ENCODE measurements at places on chromosomes 2 and 18.

- DNase-seq = no peak
Measured at GRCh38 chr2:122423934-122424333, 668.5 kb downstream of the TSN start.

- no peak for DNase-seq
Measured at GRCh38 chr2:58757971-58758370, 516.8 kb upstream of the FANCL start.

GRCh38 chr18:67456711-67457110 is 59.8 kb downstream of the DSEL start:
- DNase-seq = no peak

DNA sequence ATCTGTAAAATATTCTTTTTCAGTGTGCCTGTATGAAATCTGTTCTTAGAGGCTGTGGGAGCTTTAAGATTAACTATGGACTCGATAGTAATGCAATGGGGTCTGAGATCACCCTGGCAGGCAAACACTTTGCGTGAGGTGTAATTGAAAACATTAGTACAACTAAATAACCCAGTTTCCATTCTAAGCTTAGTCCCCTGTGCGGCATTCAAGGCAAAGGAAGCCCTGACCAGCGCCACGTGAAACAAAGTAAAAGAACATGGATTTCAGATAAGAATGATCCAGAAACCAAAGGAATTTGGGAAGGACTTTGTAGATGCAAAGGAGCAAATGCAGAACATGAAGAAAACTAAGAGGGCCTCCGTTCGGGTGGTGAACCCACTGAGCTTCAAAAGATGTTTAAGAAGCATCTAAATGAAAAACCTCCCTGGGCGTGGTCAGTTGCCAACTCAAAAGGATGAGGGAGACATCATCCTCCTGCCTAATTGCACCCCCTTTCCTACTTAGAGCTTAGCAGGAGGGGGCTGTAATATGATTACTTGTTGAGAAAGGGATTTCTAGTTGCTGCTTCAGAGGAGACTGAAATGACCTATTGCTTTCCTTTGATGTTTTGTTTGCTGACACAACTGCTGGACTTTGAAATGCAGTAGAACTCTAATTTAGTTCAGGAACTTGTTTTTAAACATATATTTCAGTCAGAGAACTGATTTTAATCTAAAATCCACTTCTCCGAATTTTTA is 7.9 kb upstream of the CETN1 start:
- no peak for DNase-seq

DNA sequence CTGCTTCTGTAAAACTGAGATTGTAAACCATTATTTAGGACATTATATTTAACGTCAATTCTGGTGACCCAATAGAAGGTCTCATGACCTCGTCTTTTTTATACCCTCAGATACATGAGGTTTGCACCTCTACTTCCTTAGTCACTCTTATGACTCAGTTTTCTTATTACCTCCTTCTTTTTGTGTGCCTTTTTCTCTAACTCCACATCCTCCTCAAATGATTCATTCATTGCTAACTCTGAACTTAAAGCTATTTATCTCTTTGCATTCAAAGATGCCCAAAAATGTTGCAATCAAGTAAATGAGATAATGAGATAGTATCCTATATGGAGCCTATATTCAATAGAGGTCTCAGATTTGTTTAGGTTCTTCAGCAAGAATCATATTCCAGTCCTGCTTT is 121.0 kb upstream of the KYNU start:
- DNase-seq = no peak

DNA sequence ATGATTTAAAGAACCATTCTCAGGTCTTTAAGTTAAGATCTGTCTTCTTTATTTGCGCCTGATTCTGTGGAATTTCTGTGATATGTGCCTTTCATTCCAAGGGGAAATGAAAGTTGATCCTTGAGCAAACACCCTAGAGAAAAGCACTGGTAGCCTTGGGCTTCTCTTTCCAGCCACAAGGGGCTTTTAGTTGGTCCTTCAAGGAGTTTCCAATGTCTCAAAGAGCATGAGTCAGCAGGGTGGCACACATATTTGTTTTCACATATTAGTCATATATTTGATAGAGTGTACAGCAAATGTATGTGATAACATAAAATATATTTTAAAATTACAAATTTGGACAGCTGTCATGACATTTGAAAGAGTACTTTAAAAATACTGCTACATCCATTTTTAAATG is 339.5 kb downstream of the TXNL1 start:
- no peak for DNase-seq
